ENCODE measurements at places on chromosomes 6 and 20. TPM values are rescaled to one million over a fixed set of nuclear protein-coding genes. Genes with fewer than 3 reads are reported as not detected.

SYCP2 gene
- total RNA-seq: 0.88 TPM

TTK gene
- total RNA-seq: 139 TPM

SLC12A5 gene
- 0.77 TPM for total RNA-seq

SLC22A3 gene
- 0.06 TPM for total RNA-seq

SLCO4A1 gene
- 0.88 TPM for total RNA-seq

BRD2 gene
- total RNA-seq: 211 TPM

KHDC1L gene
- 1.9 TPM for total RNA-seq

RBM24 gene
- total RNA-seq: 27.6 TPM

CITED2 gene
- total RNA-seq: 222 TPM

SMPDL3A gene
- total RNA-seq: 2.0 TPM

MLIP gene
- total RNA-seq: not detected

SOX4 gene
- 147 TPM for total RNA-seq

TGM6 gene
- total RNA-seq: not detected

COL9A3 gene
- total RNA-seq: 10.5 TPM
